ENCODE measurements at places on chromosomes 7 and 10.
A peak's percentile ranks its signal among the peaks of the same experiment; 100 is the strongest.

DNA sequence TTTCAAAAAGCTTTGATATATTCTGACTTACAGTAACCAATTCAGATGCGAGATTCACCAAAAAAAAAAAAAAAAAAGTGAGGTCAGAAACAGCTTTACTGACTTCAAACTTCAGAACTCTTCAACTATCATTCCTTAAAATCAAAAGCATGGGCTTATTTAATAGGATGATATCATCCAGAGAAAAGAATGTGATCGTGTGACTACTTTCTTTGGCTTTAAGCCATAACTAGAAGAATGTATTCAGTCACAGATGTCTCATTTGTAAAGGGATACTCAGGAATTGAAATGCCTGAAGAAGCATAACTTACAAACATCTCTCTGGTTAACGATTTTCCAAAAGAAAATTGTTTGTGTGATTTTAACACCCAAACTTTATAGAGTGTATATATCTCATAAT is 11.5 kb downstream of the TPK1 start:
- DNase-seq: no peak

DNA sequence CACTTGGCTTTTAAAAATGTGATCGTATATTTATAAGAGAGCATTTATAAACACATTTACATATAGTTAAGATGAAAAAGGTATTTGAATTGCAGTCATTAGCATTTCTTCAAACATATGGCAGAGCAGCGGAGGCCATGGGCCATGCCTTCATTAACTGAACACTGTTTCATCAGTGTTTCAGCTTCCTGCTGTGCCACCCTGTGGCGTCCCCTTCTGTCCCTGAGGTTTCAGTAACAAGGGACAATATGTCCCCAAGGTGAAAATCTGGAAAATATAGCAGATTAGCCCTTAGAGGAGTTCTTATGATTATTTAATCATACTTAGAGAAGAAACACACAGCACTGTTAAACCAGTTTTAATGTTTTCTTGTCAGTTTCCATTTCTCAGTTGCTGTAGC is 577.8 kb downstream of the ETV1 start:
- no peak for DNase-seq

- no peak for DNase-seq
Measured at GRCh38 chr10:24393201-24393600, 184.3 kb downstream of the KIAA1217 start.

- DNase-seq: no peak
Measured at GRCh38 chr7:159119851-159120539, 24.7 kb downstream of the VIPR2 start.

- DNase-seq: no peak
Measured at GRCh38 chr7:82050792-82051191, 280.9 kb upstream of the HGF start.

GRCh38 chr10:102870221-102870620 is 951 bp downstream of the AS3MT start:
- DNase-seq: no peak

GRCh38 chr10:49769692-49770091 is 7.6 kb upstream of the OGDHL start:
- DNase-seq: no peak

- DNase-seq: no peak
Measured at GRCh38 chr10:22557321-22557720, 157.1 kb downstream of the PIP4K2A start.

DNA sequence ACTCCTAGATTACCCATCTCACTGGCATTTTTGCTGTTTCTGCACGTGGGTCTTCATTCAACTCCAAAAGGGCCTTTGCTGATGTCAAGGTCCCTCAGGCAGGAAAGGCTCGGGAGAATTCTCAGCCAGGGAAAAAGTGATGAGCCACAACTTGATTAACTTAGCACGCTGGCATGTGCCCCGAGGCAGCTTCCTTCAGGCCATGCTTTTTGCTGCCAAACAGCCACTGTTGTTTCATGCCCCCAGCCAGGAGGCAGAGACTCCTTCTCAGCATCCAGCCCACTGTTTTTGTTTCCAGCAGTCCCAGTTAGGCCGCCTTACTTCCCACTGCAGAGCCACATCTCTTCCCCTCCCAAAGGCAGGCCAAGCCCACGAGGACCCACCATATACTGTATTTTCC is 266.5 kb upstream of the YAE1 start:
- DNase-seq: no peak

GRCh38 chr7:80584778-80585177 is 53.7 kb upstream of the CD36 start:
- peak; percentile 5 for DNase-seq

- DNase-seq: no peak
Measured at GRCh38 chr7:105971845-105972244, 8.8 kb downstream of the CDHR3 start.

- DNase-seq: no peak
Measured at GRCh38 chr10:111648046-111648445, 535.5 kb downstream of the GPAM start.

GRCh38 chr10:44125879-44126278 is 259.0 kb downstream of the CXCL12 start:
- no peak for DNase-seq

GRCh38 chr7:90892213-90892612 is 296.1 kb downstream of the CDK14 start:
- DNase-seq: no peak

DNA sequence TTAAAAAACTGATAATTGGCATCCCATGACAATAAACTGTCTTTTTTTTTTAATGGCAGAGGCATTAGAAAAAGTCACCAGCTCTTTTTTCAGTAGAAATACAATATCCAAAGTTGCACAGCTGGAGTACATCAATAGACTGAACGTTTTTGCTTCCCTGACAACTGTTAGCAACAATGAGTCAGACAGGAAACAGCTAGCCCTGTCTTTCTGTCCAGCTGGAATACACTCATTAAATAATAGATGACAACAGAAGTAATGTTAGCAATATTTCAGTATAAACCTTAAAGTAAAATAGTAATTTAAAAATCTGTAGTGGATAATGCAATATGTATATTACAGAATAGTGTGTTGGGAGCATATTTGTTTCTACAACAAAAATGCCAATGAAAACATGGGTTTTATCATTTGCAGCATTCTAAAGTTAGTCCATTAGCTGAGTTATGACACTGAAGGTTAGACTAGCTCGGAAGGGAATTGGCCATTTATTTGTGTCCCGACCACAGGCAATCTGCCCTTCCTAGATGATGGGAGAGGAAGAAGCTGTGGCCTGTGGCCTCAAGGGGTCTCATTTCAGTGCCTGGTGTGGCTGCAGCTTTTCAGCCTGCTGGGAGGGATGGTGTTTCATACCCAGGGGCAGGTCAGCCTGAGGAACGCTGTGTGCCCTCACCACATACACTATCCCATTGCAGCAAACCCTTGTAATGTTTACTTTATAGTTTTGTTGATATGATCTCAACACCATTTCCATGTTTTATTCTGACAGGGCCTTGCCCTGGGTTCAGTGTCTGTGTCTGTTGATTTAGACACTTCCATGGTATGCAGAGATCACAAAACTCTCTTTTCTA is 173.3 kb downstream of the SLC16A9 start:
- DNase-seq: no peak

DNA sequence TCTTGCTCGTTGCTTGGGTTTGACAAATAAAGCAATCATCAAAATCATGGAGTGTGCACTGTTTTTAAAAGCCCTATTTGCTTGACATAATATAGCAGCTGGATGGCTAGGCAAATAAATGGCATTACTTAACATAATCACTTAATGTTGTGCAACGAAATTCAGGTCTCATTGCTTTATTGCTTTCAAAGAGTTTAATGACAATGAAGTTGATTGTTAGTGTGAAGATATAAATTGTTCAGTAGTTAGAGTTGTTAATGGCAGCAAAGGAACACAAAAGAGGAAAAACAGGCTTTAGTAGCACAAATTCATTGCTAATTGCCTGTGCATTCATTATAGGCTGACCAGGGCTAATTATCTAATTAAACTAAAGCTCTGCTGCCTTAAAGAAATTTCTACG is 7.6 kb upstream of the ADO start:
- DNase-seq: no peak

DNA sequence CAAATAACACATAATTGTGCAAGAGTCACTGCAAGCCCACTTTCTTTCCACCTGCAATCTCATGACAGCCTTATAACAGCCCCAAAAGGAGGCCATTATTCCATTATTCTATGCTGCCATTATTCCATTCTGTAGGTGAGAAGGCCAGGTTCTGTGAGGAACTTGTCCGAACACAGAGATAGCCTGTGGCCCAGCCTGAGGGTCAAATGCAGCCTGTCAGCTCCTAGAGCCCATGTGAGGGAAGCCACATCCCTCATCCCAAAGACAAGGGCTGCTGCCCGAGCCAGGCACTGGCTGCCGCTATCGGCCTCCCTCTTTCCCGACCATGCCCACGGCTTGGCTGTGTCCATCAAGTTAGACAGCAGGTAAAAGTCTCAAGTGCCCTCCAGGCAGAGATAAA is 24.1 kb upstream of the C10orf71 start:
- no peak for DNase-seq

DNA sequence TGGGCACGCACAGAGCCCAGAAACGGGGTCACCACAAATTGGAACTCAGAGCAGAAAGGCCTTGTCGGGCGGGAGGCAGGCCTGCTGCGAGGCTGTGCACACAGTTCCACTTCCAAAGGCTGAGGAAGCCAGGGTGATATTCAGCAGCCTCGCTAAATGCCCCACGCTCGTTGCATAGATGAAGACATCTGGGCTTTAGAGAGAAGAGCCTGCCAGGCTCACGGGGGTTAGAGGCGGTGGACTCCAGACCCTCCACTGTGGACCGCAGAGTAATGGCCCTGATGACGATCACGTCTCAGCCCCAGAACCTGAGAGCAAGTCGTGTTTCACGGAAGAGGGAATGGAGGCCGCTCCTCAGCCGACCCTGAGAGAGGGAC is 104.2 kb downstream of the DNAJB6 start:
- DNase-seq: no peak

- DNase-seq: peak; percentile 43
Measured at GRCh38 chr10:75651417-75651816, 220.0 kb downstream of the LRMDA start.

DNA sequence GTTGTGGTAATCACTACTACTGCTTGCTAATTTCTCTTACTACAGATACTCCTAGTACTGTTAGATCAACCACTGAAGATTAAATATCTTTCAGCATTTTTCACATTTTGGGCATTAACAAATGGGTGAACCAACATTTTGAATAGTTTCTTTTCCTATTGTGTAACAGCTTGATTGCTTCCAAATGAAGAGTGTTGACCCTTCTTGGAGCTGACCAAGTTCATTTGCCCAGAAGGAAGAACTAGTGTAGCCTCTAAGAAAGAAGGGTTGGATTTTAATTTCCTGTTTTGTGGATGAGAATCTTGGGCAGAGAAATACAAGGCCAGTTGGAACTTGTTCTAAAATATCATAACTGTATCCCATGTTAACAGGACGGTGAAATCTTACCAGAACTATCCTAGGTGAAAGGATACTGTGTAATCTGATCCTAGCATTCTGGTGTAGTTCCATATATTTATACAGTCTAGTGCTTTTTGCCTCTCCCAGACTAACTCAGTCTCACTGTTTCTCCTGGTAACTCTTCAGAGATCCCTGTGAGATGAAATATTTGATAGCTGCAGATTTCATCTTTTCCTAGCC is 37.3 kb downstream of the SND1 start:
- DNase-seq: no peak

- DNase-seq: no peak
Measured at GRCh38 chr10:98610836-98611235, 164.1 kb upstream of the HPS1 start.

DNA sequence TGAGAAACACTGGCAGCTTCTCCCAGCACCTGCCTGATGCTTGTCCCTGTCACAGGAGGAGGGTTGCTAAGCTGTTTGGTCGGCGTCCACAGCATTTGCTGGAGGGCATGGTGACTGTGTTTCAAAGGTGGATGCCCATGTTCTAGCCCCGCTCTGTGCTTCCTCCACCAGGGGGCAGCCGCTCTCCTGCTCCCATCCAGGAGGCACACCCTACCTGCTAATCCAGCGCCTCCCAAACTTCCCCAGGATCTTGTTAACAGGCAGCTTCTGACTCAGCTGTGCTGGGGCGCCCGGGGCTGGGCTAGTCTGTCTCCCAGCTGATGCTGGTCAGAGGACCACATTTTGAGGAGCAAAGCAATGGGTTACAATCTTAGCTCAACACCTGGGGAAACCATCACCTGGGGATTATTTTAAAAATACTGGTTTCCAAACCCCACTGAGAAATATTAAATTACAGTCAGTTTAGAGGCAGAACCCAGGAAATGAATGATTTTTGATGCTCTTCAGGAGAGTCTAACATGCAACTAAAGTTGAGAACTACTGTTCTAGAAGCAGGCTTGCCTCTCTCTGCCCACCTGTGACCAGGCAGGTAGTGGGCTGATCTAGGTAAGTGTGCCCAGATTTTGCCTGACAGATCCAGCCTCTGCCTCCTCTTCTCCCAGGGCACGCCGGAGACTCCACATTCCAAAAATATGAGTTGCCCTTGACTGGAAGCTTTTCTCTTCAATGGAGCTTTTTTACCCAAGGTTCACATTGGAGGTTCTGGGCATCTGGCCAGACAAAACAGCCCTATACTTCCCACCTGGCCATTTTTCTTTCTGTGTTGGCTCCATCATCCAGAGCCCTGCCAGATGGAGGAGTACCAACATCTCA is 92.7 kb upstream of the GPR26 start:
- peak; percentile 93 for DNase-seq

- DNase-seq: peak; percentile 80
Measured at GRCh38 chr10:18140149-18140956, at the start of gene CACNB2. Gene CACNB2, plus strand, starts transcription at chr10:18140424.

DNA sequence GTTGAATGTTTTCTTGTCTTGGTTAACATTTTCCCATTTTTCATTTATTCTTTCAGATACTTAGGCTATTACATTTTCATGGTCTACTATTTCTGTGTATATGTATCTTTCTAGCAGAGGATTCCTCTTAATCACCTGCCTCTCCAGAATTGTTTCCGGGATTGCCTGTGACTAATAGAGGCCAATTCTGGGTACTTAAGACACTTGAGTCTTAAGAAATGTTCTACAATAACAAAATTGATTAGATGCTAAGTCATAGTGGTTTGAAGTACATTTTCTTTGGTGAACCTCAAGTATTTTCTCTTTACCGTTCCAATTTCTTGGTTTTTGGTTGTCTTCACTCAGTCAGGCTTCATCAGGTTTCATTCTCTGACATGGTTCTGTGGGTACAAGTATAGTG is 26.4 kb downstream of the BBS9 start:
- no peak for DNase-seq

GRCh38 chr10:34814223-34814912 is 728 bp downstream of the PARD3 start:
- peak; percentile 92 for DNase-seq

DNA sequence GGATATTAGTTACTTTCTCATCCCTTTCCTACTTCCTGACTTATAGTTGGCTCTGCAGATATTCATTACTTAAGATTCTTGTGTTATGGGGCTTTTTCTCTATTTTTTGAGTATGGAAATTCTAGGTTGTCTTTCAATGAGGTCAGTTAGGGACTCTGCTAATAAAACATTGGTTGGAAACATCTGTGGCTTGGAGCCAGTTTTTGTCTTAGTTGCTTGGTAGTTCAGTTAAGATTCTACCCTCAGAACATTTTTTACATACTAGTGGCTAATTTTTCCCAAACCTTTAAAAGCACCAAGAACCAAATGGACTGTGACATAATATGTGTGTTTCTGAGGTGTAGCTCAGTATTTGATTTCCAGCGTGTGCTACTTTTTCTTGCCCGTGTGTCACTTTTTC is 305.6 kb upstream of the FZD1 start:
- no peak for DNase-seq

Measured in H7 (cell line).